Esophagus mucosa (tissue), 1 donor: ENCODE measurements at places on chromosomes 2 and 18. TPM values are rescaled to one million over a fixed set of nuclear protein-coding genes. Genes with fewer than 3 reads are reported as not detected.

The CAPG gene
- total RNA-seq = 295 TPM

The SIX3 gene
- total RNA-seq = not detected

DNA sequence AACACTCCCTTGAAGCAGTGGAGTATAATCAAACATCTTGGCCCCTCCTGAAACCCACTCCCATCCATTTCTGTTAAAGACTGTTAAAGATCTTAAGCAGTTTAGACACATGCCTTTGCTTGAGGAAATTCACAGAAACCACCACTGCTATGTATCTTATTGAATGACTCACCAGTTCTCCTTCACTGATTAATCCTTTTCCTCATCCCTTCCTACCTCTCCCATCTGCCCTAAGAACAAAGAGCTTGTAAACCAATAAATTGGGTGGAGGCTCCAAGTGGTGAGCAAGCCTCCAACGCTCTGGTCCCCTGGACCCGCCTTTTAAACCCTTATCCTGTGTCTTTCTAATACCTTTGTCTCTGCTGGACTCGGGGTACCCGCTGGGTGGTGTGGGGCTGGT is 746.1 kb downstream of the LRP1B start:
- ATAC-seq = no peak

The SCN7A gene
- total RNA-seq = 0.48 TPM

DNA sequence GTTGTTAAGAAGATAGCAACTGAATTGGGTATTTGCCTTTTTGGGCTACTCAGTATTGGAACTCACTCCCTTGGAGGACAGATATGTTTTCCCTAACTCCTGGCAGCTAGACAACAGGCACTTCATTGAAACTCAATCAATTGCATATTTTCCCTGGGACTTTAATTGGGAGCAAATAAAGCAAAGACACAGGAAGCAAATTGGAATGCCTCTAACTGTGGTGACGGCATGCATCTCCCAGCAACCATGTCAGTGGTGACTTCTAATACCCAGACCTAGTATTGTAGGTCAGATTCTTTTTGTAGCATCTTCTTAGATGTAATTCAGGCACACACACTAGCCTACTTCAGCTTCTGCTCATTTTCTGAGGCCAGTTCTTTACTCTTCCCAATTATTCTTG is 164.2 kb upstream of the SETBP1 start:
- ATAC-seq = no peak

The CRYGC gene
- not detected for total RNA-seq

GRCh38 chr2:25115902-25116301 is 52.5 kb downstream of the POMC start:
- ATAC-seq = no peak

The GAL3ST2 gene
- not detected for total RNA-seq

GRCh38 chr2:143345887-143346787 is 216.9 kb downstream of the ARHGAP15 start:
- ATAC-seq = no peak

DNA sequence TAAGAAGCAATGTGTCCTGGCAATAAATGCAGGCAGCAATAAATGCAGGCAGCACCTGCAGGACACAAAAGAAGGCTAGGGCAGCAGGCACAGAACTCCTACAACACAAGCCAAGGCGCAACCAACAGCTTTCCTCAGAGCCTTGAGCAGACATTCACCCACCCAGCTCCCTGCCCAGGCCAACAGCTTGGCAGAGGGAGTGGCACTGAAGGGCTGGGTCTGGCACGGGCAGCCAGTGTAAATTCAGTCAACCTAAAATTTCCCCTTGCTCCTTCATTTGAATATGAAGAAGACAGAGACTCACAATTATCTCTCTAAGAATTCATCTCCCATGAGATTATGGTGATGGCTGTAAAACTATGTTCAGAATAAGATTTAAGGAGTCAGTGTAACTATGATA is 35.4 kb downstream of the AAK1 start:
- peak; percentile 52 for ATAC-seq

GRCh38 chr18:39599251-39599650 is 2033.7 kb upstream of the CELF4 start:
- ATAC-seq = peak; percentile 44
